ENCODE measurements at places on chromosomes 7 and 10.
A peak's percentile ranks its signal among the peaks of the same experiment; 100 is the strongest.

- DNase-seq: no peak
These were observed 7.3 kb downstream of the FAM20C start for GRCh38 chr7:199483-200249.

DNA sequence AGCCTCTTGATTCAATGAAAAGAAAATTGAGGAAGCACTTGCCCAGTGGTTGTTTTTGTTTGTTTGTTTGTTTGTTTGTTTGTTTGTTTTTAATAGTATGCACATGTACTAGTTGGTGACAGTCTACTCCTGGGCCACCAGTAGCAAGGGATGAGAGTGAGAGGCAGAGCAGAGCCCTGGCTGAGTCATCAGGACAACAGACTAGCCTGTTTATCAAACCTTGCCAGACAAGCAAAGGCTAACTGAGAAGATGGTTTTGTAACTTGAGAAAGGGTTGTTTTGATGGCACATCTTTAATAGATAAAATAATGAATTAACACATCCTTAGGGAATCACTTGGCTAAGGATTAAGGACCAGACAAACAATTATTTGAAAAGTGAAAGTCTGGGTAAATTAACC lies 78.1 kb downstream of the INHBA start:
- no peak for DNase-seq

- DNase-seq: no peak
These were observed 7.3 kb upstream of the ASB4 start for GRCh38 chr7:95478272-95479037.

DNA sequence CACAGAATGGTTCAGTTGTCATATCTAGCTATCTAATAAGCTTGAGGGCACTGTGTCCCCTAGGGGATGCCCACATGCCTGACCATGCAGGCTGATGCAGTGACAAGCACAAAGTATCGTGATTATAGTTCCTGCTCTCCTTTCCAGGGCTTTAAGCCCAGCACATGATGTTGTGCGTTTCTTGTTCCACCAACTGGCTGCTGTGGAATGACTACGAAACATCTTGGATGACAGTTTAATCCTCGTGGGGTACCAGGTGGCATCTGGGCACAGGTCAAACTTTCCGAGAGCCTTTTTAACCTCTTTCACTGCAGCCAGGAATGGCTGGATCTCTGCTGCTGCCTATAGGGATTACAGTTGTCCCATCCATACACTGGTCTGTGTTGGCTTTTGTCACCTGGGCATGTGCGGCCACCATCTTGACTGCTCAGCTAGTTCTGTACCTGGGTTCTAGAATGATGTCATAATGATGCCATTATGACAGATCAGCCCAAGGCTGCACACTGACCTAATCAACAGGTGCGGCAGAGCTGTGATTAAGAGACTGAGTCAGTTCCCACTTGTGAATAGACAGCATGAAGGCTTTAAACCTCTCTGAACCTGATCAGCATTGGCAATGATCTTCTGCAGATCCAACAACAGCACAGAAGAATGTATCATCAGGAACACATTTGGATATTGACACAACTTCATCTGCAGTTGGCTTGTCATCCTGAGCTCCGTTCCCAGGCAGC lies 144.1 kb downstream of the DLG5 start:
- no peak for DNase-seq

- no peak for DNase-seq
These were observed 134.2 kb downstream of the OR13A1 start for GRCh38 chr10:45180946-45181875.

DNA sequence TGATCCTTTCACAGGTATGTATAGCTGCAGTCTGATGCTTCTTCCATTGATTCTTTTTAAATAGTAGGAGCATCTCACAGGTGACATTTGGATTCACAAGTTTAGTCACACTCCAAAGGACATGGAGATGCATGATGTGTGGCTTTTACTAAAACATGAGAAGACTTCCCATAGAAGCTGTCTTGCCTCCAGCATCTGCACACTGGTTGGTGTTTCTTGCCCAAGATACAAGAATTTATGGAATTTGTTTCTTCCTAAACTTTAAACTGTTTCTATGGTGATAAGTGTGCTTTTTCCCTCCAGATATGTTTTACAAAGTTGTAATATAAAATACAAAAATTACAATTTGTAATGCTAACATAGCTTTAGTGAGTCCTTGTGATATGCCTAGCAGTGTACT lies 24.2 kb downstream of the ADIRF start:
- no peak for DNase-seq

- no peak for DNase-seq
These were observed 156.0 kb downstream of the VTI1A start for GRCh38 chr10:112603062-112603461.

DNA sequence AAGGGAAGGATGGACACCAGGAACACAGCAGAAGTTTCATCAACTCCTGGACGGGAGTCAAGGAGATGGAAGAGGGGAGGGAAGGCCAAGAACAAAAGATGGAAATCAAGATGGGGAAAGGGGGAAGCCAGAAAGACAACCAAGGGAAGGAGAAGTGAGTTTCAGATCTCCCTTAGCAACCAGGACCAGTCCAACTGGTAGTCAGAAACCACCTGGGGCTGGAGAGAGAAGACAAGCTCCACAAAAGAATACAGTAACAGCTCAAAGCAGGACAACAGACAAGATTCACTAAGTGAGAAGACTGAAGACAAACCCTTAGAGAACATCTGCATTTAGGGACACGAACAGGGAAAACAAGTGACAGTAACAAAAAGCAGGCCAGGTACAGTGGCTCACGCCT lies 30.6 kb downstream of the CDCA7L start:
- no peak for DNase-seq

DNA sequence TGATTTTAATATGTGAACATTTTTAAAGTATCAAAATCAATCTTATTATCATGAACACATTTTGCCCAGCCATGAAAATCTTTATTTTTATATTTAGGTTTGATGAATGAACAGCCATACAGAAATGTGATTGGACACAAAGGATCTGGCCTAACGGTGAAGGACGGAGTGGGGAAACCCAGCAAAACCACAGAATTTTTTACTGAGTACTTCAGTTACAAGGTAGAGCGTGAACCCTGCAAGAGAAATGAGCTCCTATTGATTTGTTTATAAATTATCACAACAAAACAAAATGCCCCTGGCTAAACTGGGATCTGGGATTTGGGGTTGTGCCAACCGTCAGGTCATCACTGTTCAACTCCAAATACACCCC lies 118.8 kb downstream of the JAZF1 start:
- DNase-seq: no peak

GRCh38 chr10:33681595-33681994 lies 347.1 kb upstream of the NRP1 start:
- peak; percentile 48 for DNase-seq

DNA sequence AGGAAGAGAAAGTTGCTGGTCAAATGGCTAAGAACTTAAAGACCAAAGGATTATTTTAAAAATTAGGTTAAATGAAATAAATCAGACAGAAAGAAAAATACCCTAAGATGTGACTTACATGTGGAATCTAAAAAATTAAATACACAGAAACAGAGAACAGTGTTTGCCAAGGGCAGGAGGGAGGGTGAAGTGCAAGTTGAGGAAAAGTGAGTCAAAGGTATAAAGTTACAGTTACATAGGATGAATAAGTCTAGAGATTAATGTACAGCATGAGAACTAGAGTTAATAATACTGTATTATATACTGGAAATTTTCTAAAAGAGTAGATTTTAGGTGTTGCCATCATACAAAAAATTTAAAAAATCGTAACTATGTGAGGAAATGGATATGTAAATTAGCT lies 146.3 kb downstream of the MDFIC start:
- DNase-seq: no peak

DNA sequence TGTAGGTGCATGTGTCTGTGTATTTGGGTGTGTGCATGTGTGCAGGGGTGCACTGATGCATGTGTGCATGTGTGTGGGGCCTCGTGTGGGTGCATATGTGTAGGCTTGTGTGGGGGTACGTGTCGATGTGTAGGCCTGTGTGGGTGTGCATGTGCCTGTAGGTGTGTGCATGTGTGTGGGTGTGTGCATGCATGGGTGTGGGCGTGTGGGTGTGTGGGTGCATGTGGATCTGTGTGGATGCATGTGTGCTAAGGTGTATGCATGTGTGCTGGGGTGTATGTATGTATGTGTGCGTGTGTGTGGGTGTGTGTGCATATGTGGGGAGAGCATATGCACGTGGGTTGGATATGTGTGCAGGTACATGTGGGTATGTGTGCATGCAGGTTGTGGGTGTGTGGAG lies 73.2 kb downstream of the NKX6-2 start:
- DNase-seq: no peak

- no peak for DNase-seq
These were observed 190.1 kb upstream of the SLC26A5 start for GRCh38 chr7:103636153-103636552.

DNA sequence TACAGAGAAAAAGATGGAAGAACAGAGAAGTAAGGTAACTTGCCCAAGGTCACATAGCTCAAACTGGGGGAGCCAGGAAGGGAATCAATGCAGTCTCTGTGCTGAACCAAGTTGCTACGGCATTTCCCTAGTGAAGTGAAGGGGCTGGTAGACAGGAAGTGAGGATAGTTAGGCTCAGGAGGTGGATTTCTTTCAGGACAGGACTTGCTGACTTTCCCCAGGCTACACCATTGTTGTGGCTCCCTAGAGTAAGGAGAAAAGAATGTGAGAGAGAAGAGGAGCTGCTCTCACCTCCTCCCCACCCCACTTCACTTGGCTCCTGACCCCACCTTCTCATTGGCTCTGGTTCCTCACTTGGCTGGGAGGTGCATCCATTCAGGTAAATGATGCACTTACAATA lies 316.9 kb downstream of the INHBA start:
- DNase-seq: no peak

- no peak for DNase-seq
These were observed 547.7 kb upstream of the GALNT17 start for GRCh38 chr7:70583965-70584883.

DNA sequence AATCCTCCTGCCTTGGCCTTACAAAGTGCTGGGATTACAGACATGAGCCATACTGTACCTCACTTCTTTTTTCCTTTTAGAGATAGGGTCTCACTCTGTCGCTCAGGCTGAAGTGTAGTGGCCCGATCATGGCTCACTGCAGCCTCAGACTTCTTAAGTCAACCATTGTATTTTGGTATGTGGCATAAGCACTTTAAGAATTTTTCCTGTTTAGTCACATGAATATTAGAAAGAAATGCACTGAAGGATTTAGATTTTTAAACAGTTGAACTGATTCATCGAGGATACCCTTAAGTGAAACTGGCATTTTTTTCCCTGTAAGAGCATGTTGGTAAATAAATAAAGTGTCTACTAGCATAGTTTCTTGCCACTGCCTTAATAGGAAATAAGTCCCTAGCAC lies 319.3 kb upstream of the CACNA2D1 start:
- DNase-seq: no peak

DNA sequence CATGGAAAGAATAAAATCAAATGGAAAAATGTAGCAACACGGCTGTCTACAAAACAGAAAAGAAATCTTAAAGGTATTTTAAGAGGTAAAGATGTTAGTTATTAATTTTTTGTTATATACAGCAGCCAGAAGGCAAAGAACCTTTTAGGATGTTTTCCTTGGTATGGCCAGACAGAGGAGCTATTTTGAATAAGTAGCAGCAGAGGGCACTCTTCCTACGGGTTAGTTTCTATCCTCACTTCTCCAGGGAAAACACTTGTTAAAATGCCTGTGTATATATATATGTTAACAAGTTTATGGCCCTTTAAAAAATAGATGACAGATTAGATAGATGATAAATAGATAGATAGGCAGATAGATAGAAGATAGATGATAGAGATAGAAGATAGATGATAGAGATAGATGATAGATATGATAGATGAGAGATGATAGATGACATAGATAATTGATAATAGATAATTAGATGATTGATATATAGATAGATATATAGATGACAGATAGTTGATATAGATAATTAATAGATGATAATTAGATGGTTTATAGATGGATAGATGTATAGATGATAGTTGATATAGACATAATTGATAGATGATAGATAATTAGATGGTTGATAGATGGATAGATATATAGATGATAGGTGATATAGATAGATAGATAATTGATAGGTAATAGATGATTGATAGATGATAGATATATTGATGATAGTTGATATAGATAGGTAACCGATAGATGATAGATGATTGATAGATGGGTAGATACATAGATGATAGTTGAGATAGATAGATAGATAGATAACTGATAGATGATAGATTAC lies 57.8 kb upstream of the WIPF3 start:
- DNase-seq: peak; percentile 46

DNA sequence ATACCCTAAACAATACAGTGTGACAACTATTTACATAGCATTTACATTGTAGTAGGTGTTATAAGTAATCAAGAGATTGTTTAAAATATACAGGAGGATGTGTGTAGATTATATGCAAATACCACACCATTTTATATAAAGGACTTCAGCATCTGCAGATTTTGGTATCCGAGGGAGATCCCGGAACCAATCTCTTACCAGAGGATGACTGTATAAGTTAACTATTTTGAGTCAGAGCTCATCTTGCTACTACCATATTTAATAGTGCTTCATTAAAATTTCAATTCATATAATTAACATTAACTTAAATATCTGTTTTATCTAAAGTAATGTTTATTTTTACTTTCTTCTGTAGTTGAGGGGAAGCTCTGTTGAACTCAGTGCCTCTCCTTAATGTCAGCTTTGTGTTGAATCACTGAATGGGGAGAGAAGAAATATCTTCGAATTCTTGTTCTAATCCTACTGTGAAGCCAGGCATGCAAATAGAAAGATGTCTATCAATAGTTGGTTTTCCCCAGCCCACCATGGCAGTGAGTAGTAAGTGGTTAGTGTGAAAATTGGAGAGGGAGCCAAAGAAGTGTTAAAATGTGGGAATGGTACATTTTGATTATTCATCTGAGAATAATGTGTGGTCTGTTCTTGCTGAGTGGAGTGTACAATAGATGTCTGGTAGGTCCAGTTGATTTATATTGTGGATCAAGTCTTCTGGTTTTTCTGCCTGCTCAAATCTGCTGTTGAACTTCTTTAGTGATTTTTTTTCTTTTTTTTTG lies 90.1 kb upstream of the CYP26C1 start:
- DNase-seq: no peak

DNA sequence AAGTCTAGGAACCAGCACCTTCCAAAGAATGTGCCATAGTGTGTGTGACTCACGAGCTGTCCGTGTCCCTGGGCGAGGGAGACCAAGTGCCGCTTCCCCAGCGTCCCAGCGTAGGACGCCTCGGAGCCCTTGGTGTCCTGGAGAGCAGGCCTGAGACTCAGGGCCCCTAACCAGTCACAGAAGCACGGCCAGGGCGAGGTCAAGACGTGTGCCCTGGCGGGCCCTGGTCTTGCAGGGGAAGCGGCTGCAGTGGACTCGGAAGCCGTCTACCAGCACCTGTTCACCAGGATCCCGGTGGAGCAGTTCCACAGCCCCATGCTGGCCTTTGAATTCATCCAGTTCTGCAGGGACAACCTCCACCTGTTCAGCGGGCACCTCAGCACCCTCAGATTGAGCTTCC lies 10.6 kb downstream of the AP5Z1 start:
- no peak for DNase-seq
